ENCODE measurements at places on chromosomes 7 and 10. TPM values are rescaled to one million over a fixed set of nuclear protein-coding genes. Genes with fewer than 3 reads are reported as not detected.

- H3K4me3 ChIP-seq: peak within 1 kb of the TSS; percentile 62
- peak; percentile 95 for DNase-seq
- H3K36me3 ChIP-seq: no peaks in the 10 kb centered on the region
- H3K4me1 ChIP-seq: peaks cover 19% of the 10 kb centered on the region
- H3K27me3 ChIP-seq: no peaks in the 10 kb centered on the region
Measured at GRCh38 chr10:122953902-122954730, at the start of gene C10orf88. C10orf88 (minus strand) TSS chr10:122954227; CDS start chr10:122954178, 49 bp downstream.

GRCh38 chr7:7552199-7552598 is 14.5 kb upstream of the MIOS start:
- no peak overlapping the region for H3K27ac ChIP-seq
- H3K4me3 ChIP-seq: no peak overlapping the region
- H3K36me3 ChIP-seq: no peaks in the 10 kb centered on the region
- no peak for DNase-seq
- H3K27me3 ChIP-seq: no peaks in the 10 kb centered on the region
- no peaks in the 10 kb centered on the region for H3K4me1 ChIP-seq

GRCh38 chr7:27160145-27160545 is 3.7 kb upstream of the HOXA7 start:
- peak overlapping the region; percentile 72 for H3K4me3 ChIP-seq
- no peak overlapping the region for H3K27ac ChIP-seq
- peaks cover 81% of the 10 kb centered on the region for H3K27me3 ChIP-seq

The PIK3AP1 gene
- 6.7 TPM for total RNA-seq

The PTPN20 gene
- 1.3 TPM for total RNA-seq

The GIMAP7 gene
- 47.3 TPM for total RNA-seq

The GBX1 gene
- total RNA-seq: not detected
